Cardiac muscle cell (in vitro differentiated cells and primary cell): ENCODE measurements at places on chromosomes 12 and 14.

- no peak for DNase-seq
Measured at GRCh38 chr12:104272938-104273337, 30.6 kb upstream of the EID3 start.

DNA sequence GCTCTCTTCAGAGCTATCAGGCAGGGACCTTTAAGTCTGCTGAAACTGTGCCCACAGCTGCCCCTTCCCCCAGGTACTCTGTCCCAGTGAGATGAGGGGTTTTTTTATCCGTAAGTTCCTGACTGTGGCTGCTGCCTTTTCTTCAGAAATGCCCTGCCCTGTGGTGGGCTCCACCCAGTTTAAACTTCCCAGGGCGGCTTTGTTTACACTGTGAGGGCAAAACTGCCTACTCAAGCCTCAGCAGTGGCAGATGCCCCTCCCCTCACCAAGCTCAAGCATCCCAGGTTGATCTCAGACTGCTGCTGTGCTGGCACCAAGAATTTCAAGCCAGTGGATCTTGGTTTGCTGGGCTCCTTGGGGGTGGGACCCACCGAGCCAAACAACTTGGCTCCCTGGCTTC is 46.9 kb upstream of the SLC16A7 start:
- DNase-seq: no peak

- no peak for DNase-seq
Measured at GRCh38 chr12:55901881-55902490, 25.7 kb downstream of the PYM1 start.

GRCh38 chr12:15227004-15227679 is 5.9 kb upstream of the RERG start:
- DNase-seq: peak; percentile 65

DNA sequence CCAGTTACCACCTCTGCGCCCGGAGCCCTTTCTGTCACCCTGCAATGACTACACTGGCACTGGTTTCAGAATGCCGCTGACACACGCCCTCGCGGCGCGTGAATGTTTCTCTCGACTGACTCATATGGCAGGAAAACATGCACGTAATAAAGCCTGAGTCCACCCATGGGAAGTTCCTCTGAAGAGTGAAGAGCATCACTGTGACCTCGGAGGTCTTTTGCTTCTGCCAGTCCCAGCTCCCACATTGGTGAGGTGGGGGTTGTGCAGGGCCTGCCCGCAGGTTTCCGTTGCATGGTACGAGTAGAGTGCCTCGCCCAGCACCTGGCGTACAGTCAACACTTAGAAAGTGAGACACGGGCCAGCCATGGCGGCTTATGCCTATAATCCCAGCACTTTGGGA is 11.1 kb upstream of the SLC6A12 start:
- no peak for DNase-seq

DNA sequence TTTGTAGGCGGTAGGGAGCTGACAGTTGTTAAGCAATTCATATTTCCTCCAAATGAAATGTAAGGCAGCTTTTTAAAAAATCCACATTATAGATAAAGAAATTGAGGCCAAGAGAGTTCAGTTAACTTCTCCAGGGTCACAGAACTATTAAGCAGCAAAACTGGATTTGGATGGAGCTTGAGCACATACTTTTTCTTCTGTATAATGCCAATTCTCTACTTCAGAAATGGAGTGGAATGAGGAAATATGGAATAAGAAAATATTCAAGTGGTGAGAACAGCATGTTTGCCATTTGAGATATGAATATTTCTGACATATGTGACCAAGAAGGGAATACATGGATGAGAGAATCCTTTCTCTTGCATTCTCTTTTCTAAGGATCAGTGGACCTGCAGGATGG is 233.1 kb downstream of the FOXG1 start:
- no peak for DNase-seq

DNA sequence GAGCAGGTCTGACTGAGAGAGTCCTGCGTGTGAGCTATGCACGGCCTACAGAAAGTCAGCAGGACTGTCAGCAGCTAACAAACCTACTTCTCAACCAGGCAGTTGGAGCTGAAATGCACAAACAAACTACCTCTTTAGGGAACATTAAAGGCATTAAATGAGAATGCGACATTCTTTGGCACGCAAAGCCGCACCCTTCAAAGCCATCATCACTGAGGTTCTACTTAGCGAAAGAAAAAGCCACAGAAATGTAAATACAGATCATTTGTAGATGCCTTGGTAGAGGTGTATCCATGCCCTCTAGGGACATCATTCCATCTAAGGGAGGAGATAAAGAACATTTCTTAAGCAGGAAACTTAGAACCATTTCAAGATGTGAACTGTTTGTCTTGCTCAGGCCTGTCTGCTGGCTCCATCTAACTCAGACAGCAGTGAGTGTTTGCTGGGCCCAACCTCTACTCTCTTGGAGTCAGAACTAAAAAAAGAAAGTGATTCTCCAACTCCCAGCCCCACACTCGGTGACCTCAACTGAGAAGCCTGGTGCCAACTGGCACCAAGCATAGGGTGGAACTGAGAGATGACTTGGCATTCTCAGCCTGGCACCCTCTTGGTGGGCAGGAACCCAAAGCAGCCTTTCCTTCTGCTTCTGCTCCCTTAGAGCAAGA is 63.5 kb upstream of the MBIP start:
- no peak for DNase-seq

DNA sequence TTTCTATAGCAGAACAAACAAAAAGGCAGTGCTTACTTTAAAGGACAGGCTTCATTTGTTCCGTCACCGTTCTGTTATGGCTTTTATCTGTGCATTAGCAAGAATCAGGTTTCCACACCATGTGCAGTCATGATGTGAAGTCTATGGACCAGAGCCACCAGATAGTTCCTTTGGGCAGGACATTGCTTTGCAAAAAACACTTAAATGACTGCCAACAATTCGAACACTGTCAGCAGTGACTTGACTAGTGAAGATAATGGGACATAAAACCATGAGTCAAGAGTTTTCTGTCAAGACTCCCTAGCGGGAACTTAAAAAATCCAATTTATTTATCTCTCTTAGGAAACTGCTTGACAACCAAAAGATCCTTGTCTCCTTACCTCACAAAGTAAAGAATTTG is 80.3 kb downstream of the NKX2-1 start:
- no peak for DNase-seq

DNA sequence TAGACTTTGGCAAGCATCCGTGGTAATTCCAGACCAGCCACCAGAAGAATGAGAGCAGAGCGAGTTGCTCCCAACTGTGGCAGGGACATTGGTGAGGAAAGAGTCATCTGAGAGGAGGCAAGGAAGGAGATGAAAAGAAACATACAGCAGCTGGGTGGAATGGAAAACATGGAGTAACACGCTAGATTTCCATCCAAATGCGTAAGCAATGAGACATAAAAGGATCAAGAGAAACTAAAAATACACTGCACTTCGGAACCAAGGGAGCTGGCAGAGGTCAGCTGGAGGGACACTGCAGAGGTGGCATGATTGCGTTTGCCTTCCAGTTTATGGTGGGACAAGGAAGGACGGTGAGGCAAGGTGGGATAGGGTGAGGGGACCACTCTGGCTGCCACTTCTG is 82.9 kb downstream of the DDX51 start:
- DNase-seq: no peak

- DNase-seq: no peak
Measured at GRCh38 chr12:131511803-131512561, 198.9 kb upstream of the SFSWAP start.

- DNase-seq: peak; percentile 62
Measured at GRCh38 chr14:75648066-75648838, 12.4 kb downstream of the ERG28 start.

DNA sequence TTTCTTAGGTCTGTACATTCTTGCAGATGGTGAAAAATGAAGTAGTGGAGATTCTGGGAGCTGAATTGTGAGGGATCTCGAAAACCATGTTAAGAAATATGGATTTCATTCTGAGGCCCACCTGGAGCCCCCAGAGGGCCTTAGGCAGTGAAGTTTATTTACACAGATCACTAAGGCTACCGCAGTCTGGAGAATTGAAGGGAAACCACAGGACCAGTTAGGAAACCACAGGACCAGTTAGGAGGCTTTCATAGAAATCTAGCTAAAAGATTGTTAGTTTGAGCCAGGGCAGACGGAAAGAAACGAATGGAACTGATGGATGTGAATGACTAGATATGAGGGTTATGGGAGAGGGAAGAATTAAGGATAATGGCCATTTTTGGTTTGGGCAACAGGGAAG is 7.2 kb downstream of the CBLN3 start:
- no peak for DNase-seq

- no peak for DNase-seq
Measured at GRCh38 chr14:103121121-103121845, 2.0 kb upstream of the TNFAIP2 start.

DNA sequence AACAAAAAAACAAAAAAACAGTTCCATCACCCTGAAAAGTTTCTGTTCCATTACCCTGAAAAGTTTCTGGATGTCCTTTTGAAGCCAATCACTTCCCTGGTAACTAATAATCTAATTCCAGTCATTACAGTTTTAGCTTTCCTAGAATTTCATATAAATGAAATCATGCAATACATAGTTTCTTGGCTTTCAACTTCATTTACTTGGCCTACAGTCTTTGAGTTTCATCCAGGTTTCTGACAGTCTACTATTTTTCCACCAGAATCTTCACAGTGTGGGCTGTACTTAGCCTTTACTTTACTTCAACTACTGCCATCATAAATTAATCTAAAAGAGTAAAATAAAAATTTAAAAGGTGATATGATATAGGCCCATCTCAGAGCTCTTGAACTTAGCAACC is 55.5 kb downstream of the RPS6KA5 start:
- no peak for DNase-seq

DNA sequence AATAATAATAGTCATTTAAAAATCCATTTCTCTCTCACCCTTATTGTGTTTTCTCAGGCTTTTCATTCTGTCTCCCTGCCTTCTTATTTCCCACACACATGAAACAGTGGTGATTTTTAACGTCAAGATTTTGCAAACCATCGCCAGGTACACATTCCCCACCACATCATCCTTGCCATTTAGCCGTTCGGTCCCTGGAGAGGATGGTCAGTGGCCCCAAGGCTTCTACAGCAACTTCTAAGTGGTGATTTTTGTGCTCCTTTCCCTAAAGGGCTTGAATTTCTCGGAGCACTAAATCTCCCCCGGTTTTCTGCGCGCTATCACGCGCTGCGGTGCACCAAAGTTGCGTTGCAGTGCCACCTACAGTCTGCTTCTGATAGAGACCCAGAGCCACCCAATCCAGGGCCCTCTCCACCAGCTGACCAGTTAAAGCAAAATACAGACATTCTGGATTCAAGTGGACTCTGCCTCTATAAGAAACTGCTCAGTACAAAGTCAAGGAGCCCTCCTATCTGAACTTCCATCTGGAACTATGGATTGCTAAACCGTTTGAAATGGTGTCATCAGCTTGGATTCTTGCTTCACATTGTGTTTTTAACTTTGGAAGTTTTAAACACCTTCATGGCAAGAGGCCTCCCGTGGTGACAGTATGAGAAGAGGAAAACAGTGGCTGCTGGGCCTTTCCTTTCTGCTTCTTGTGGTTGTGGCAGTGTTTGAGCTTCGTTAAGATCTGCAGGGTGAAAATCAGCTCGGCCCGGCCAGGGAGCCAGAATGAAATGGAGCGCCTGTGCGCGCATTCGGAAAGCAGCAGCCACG is 234.0 kb downstream of the SPTSSA start:
- DNase-seq: peak; percentile 64

DNA sequence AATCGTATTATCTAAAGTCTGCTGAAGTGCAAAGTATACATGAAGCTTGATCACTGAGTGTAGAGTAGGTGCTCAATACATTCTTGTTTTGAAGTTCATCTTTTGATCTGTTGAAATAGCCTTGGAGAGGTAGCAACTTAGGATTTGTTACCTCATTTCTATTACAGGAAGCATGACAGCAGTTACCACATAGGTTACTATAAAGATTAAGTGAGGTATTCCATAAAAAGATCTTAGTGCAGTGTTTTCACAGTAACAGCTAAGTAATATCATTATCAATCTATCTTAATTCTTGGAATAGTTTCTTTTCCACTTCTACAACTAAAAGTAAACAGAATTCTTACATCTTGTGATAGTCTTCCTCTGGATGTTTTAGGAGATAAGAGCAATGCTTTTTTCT is 50.9 kb downstream of the BTBD7 start:
- DNase-seq: no peak

DNA sequence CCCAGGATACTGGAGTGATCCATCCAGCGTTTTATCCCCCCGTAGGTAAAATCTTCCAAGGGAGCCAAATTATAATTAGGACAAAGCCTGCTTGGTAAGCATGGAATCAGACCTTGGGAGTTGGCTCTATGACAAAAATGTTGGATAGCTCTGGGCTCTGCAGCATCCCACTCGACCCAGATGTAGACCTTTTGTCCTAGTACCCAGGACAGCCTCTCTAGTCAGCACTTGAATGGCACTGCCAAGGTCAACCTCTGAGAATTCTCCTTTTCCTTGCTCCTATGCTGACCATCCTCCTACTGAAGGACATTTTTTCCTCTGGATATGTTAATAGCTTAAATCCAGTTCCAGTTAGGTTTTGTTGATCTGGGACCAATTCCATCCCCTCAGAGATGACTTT is 104.7 kb upstream of the SLC35F4 start:
- DNase-seq: no peak

GRCh38 chr12:52181746-52182145 is 10.1 kb downstream of the KRT80 start:
- peak; percentile 85 for DNase-seq

- DNase-seq: no peak
Measured at GRCh38 chr14:68020999-68021663, 201.6 kb downstream of the RAD51B start.

- no peak for DNase-seq
Measured at GRCh38 chr12:71533703-71534102, 94.1 kb downstream of the LGR5 start.

- no peak for DNase-seq
Measured at GRCh38 chr12:118064608-118065007, 3.6 kb upstream of the WSB2 start.

GRCh38 chr12:50111395-50111692 is 692 bp upstream of the COX14 start:
- no peak for DNase-seq

GRCh38 chr14:103700753-103701490 is 14.3 kb downstream of the XRCC3 start:
- DNase-seq: no peak

DNA sequence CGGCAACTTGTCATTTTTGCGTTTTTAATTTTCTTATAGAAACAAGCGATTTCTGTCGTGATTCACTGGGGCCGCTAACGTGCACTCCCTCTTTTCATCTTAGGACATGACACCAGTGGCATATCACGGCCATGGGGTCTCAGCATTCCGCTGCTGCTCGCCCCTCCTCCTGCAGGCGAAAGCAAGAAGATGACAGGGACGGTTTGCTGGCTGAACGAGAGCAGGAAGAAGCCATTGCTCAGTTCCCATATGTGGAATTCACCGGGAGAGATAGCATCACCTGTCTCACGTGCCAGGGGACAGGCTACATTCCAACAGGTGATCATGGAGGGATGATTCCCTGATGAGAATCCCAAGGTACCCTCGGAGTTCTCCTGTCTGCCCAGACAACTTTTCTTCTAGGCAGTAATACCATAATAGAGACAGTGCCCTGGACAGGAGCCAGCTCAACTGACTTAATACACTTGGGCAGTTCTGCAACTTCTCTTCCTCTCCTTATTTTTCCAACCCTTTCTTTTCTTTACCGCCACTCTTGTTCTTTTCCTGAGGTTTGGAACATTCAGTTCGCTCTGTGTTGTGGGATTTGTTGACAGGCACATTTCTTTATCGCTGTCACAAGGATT is 821 bp downstream of the TMEM106C start:
- DNase-seq: peak; percentile 18
